ENCODE measurements at places on chromosomes 7 and 10. TPM values are rescaled to one million over a fixed set of nuclear protein-coding genes. Genes with fewer than 3 reads are reported as not detected.

- H3K27ac ChIP-seq, result no peak overlapping the region
- no peaks in the 10 kb centered on the region for H3K4me1 ChIP-seq
- H3K36me3 ChIP-seq, result no peaks in the 10 kb centered on the region
- H3K4me3 ChIP-seq, result no peak overlapping the region
Observed at GRCh38 chr10:93488956-93489528, 6.9 kb upstream of the MYOF start.

- H3K27ac ChIP-seq, result no peak overlapping the region
- H3K36me3 ChIP-seq, result no peaks in the 10 kb centered on the region
- no peak for DNase-seq
- H3K4me1 ChIP-seq, result no peaks in the 10 kb centered on the region
Observed at GRCh38 chr10:117519286-117519685, 23.3 kb upstream of the EMX2 start.

GRCh38 chr10:113108194-113108835 is 158.3 kb downstream of the TCF7L2 start:
- peaks cover 7% of the 10 kb centered on the region for H3K4me1 ChIP-seq
- H3K27ac ChIP-seq, result no peak overlapping the region
- no peak overlapping the region for H3K4me3 ChIP-seq

DNA sequence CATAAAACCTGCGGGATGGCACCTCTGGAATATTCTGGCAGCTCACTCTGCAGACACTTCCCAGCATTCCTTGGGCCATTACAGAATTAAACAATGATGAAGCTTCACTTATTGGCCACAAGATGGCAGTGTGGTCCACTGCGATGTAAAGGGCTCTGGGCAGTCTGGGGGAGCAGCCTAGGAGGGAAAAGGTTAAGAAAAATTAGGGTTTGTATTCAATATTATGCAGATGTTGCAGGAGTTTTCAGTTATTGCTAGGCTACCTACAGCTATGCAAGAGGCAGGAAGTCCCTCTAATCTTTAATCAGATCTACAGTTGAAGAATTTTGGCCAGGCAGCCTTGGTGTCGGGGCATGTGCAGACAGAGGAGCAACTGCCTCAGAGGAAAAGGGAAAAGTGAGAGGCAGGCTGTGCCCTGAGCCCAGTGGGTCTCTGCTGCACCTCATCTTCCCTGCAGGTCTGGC is 233.2 kb upstream of the PRSS1 start:
- no peaks in the 10 kb centered on the region for H3K4me1 ChIP-seq
- no peak overlapping the region for H3K4me3 ChIP-seq
- H3K27me3 ChIP-seq, result no peaks in the 10 kb centered on the region
- no peaks in the 10 kb centered on the region for H3K36me3 ChIP-seq

- H3K4me3 ChIP-seq, result no peak overlapping the region
- no peaks in the 10 kb centered on the region for H3K36me3 ChIP-seq
- DNase-seq, result peak; percentile 44
- peaks cover 7% of the 10 kb centered on the region for H3K4me1 ChIP-seq
Observed at GRCh38 chr7:76086070-76086469, 38.2 kb downstream of the MDH2 start.

Gene GIMAP7
- polyA plus RNA-seq, result not detected

Gene OPN4
- not detected for polyA plus RNA-seq

Gene VSIR
- polyA plus RNA-seq, result 39.9 TPM

Gene MBLAC1
- 0.75 TPM for polyA plus RNA-seq

Gene TBC1D12
- 7.8 TPM for polyA plus RNA-seq

Gene ATOH7
- polyA plus RNA-seq, result 0.08 TPM

Gene BZW2
- polyA plus RNA-seq, result 95.5 TPM
